ENCODE measurements at places on chromosomes 4 and X.

GRCh38 chrX:101051153-101051548 lies 760 bp downstream of the TRMT2B start:
- H3K27ac ChIP-seq, result peak overlapping the region; percentile 80
- no peaks in the 10 kb centered on the region for H3K36me3 ChIP-seq
- no peak for DNase-seq
- H3K4me3 ChIP-seq, result peak overlapping the region; percentile 87
- H3K27me3 ChIP-seq, result no peaks in the 10 kb centered on the region

- no peaks in the 10 kb centered on the region for H3K36me3 ChIP-seq
- H3K27me3 ChIP-seq, result peaks cover 39% of the 10 kb centered on the region
- H3K4me3 ChIP-seq, result no peak overlapping the region
- no peak overlapping the region for H3K27ac ChIP-seq
These were observed 38.4 kb upstream of the PDLIM3 start for GRCh38 chr4:185573651-185574199.

- no peaks in the 10 kb centered on the region for H3K36me3 ChIP-seq
- H3K27ac ChIP-seq, result no peak overlapping the region
- H3K27me3 ChIP-seq, result no peaks in the 10 kb centered on the region
- DNase-seq, result no peak
These were observed 81.1 kb downstream of the CT47B1 start for GRCh38 chrX:120794525-120794975.

- no peak overlapping the region for H3K27ac ChIP-seq
- peaks cover 7% of the 10 kb centered on the region for H3K4me1 ChIP-seq
- DNase-seq, result peak; percentile 64
- no peaks in the 10 kb centered on the region for H3K27me3 ChIP-seq
These were observed 4.3 kb upstream of the FGG start for GRCh38 chr4:154616731-154617130.

DNA sequence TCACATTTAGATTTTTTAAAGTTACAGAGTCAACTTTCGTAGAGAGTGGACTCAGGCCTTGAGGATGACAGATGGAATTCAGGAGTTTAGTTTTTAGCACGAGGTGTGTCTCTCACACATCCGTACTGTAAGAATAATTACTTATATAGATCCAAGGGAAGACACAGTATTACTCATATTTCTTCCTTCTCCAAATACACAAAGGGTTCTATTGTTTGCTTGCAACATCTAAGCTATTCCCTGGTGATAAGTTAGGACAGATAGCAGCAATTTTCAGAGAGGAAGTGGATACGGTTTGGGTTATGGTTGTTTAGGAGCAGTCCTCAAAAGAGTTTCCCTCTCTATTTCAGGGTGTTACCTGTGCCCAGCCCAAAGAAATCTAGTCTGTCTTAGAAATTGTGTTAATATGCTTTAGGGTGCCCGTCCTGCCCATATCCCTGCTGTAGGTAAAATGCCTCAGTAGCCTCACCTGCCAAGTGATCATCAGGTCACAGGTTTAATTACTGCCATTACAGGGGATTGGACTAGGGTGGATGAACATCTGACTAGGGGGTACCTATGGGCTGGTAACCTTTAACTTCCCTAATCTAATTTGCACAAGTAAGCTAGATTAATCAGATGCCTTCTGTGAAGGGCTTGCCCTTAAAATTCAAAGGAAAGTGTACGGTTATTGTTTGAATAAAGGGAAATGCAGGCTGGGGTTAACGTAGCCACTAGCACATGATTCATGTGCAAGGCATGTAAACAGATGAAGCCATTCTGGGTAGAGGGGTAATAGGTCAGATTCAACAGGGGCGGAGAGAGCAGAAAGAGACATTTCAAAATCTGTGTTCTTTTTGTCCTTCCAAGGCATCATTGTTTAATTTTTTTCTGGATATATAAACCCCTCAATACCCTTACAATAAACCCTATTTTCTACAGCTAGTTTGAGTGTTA lies 8.7 kb upstream of the PPP3CA start:
- no peaks in the 10 kb centered on the region for H3K27me3 ChIP-seq
- DNase-seq, result no peak
- H3K27ac ChIP-seq, result no peak overlapping the region
- H3K4me1 ChIP-seq, result no peaks in the 10 kb centered on the region
- H3K4me3 ChIP-seq, result no peak overlapping the region

- DNase-seq, result no peak
- no peaks in the 10 kb centered on the region for H3K36me3 ChIP-seq
- H3K27me3 ChIP-seq, result no peaks in the 10 kb centered on the region
- no peak overlapping the region for H3K4me3 ChIP-seq
- no peak overlapping the region for H3K27ac ChIP-seq
These were observed 468.9 kb downstream of the GRIA2 start for GRCh38 chr4:157689476-157689875.

DNA sequence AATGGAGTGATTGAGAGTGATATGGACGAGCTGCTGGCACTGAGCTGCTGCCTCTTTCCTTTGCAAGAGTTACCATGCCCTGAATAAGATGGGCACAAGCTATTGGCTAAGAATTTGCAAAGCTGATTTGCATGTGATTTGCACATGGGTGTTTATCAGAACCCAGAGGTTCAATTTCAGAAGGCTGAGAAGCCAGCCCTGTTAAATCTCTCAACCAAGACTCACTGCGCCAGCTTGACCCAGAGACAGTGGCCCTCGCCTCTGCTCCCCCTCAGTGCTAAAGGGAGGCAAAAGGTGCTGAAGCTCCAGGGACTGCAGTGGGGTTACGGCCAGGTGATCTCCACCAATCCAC lies 701 bp downstream of the ARHGAP4 start:
- no peak for DNase-seq
- peaks cover 25% of the 10 kb centered on the region for H3K36me3 ChIP-seq
- H3K27me3 ChIP-seq, result no peaks in the 10 kb centered on the region
- H3K4me1 ChIP-seq, result peaks cover 78% of the 10 kb centered on the region
- peak overlapping the region; percentile 43 for H3K4me3 ChIP-seq
- H3K27ac ChIP-seq, result no peak overlapping the region

DNA sequence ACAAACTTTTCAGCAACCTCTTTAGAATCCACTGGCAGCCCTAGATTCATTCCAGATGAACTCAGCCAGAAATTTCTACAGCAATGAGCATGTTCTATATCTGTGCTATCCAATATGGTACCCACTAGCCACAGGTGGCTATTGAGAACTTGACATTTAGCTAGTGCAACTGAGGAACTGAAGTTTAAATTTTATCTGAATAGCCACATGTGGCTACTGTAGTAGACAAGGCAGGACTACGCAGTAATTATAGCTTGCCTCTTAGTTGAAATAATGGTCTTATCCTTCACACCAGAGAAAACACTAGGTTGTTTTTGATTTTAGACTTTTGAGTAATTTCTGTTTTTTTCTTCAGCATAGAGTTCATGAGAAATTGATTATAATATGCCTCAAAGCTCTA lies 2.6 kb upstream of the TCEANC start:
- no peak for DNase-seq
- H3K27ac ChIP-seq, result no peak overlapping the region
- no peaks in the 10 kb centered on the region for H3K36me3 ChIP-seq
- H3K4me3 ChIP-seq, result no peak overlapping the region

DNA sequence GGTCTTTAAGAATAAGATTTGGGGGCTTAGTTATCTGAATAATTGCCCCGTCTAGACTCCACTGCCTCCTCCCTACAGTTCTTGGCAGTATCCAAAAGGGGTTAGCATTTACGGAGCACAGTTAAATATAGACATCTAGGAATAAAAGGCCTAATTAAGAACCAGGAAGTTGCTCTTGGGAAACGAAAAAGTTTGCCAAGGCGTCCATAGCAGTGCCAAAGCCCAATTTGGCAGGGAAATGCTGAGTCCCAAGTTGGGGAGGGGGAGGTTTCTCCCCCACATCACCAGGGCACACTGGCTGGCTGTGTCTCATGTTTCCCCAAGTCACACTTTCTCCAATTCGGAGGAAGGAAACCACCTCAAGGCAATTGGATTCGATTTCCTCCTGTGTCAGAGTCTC lies 338.7 kb downstream of the FBXW7 start:
- H3K27ac ChIP-seq, result no peak overlapping the region
- H3K4me1 ChIP-seq, result no peaks in the 10 kb centered on the region
- no peaks in the 10 kb centered on the region for H3K27me3 ChIP-seq
- no peak for DNase-seq
- H3K36me3 ChIP-seq, result no peaks in the 10 kb centered on the region

DNA sequence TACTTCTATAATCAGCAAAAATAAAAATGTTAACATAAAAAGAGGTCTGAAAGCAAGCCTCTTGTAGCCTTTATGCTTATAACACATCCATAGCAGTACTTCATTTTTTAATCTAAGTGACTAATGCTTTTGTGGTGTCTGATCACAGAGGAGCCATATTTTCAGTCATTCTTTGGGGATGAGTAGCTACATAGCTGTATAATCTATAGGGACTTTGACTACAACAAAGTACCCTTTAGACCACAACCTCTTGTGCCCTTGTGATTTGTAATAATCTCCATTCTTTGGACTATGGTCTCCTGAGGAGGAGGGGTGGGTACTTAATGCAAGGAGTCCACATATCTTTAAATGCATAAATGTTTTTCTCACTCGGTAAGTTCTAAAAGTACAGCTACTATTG lies 9.6 kb downstream of the DRP2 start:
- H3K36me3 ChIP-seq, result no peaks in the 10 kb centered on the region
- H3K27ac ChIP-seq, result no peak overlapping the region
- peaks cover 3% of the 10 kb centered on the region for H3K27me3 ChIP-seq
- H3K4me3 ChIP-seq, result no peak overlapping the region
- DNase-seq, result no peak

DNA sequence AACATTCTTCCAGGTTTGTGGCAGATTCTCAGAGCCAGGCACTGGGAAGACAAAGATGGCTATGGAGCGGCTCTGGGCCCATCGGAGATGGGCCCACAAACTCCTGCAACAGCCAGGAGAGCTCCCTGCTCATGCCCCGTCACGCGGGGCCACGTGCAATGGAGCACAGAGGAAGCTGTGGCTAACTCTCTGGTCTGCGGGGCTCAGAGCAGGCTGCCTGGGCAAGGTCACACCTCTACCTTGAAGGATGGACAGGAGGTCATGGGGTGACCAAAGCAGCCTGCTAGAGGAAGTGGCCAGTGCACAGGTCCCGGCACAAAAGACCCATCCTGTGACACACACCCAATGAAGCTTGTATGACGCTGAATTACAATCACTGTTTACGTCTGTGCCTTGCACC lies 45.2 kb downstream of the C4orf50 start:
- no peaks in the 10 kb centered on the region for H3K36me3 ChIP-seq
- DNase-seq, result no peak
- H3K27me3 ChIP-seq, result peaks cover 12% of the 10 kb centered on the region
- no peaks in the 10 kb centered on the region for H3K4me1 ChIP-seq
- H3K27ac ChIP-seq, result no peak overlapping the region
- H3K4me3 ChIP-seq, result no peak overlapping the region

DNA sequence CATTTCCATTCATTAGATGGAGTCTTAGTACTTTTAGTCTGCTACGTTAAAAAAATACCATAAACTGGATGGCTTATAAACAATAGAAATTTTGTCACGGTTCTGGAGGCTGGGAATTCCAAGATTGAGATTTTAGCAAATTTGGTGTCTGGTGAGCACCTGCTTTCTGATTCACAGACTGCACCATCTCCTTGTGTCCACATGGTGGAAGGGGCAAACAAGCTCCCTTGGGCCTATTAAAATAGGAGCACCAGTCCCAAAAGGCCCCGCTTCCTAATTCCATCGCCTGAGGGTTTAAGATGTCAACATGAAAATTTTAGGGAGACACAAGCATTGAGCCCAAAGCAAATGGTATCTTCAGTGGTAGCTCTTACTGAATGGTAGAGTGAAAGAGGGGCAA lies 120.5 kb upstream of the MAP9 start:
- no peaks in the 10 kb centered on the region for H3K27me3 ChIP-seq
- H3K4me3 ChIP-seq, result no peak overlapping the region
- no peak overlapping the region for H3K27ac ChIP-seq
- DNase-seq, result no peak

- H3K36me3 ChIP-seq, result no peaks in the 10 kb centered on the region
- no peaks in the 10 kb centered on the region for H3K4me1 ChIP-seq
- no peaks in the 10 kb centered on the region for H3K27me3 ChIP-seq
- DNase-seq, result peak; percentile 27
These were observed 49.0 kb downstream of the DDX3X start for GRCh38 chrX:41382714-41383645.

GRCh38 chr4:151809716-151810115 lies 48.9 kb upstream of the GATB start:
- no peak overlapping the region for H3K4me3 ChIP-seq
- no peaks in the 10 kb centered on the region for H3K36me3 ChIP-seq
- H3K27me3 ChIP-seq, result no peaks in the 10 kb centered on the region
- no peaks in the 10 kb centered on the region for H3K4me1 ChIP-seq

DNA sequence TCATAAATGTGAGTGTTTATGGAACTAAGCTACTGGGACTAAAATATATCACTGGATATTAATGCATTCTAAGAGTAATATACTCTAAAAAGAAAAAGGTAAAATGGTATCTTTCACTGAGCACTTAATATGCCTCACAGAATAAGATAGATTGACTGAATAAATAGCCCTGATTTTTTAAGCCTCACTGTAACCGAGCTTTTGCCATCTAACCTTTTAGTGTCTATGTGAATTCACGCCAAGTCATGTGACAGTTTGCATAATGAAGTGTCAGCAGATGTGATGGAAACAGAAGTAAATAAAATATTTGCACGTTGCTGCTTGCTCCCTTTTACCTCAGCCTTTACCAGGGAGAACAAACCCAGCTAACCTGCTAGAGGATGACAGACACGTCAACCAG lies 119.7 kb upstream of the NWD2 start:
- H3K4me1 ChIP-seq, result no peaks in the 10 kb centered on the region
- DNase-seq, result no peak
- no peak overlapping the region for H3K27ac ChIP-seq
- H3K27me3 ChIP-seq, result no peaks in the 10 kb centered on the region

GRCh38 chrX:109878236-109878635 lies 124.7 kb upstream of the TMEM164 start:
- H3K36me3 ChIP-seq, result no peaks in the 10 kb centered on the region
- H3K27me3 ChIP-seq, result no peaks in the 10 kb centered on the region
- H3K4me3 ChIP-seq, result no peak overlapping the region
- DNase-seq, result peak; percentile 22
- peaks cover 3% of the 10 kb centered on the region for H3K4me1 ChIP-seq

GRCh38 chrX:66046612-66047235 lies 6.8 kb upstream of the VSIG4 start:
- DNase-seq, result peak; percentile 86
- no peaks in the 10 kb centered on the region for H3K27me3 ChIP-seq
- no peaks in the 10 kb centered on the region for H3K36me3 ChIP-seq
- H3K27ac ChIP-seq, result no peak overlapping the region
- H3K4me1 ChIP-seq, result peaks cover 4% of the 10 kb centered on the region

GRCh38 chrX:13859724-13860123 lies 42.8 kb upstream of the GPM6B start:
- DNase-seq, result no peak
- H3K27ac ChIP-seq, result no peak overlapping the region
- no peaks in the 10 kb centered on the region for H3K4me1 ChIP-seq
- H3K4me3 ChIP-seq, result no peak overlapping the region
- H3K27me3 ChIP-seq, result no peaks in the 10 kb centered on the region

GRCh38 chrX:115533485-115533884 lies 27.5 kb upstream of the PLS3 start:
- no peaks in the 10 kb centered on the region for H3K27me3 ChIP-seq
- no peaks in the 10 kb centered on the region for H3K36me3 ChIP-seq
- no peak for DNase-seq
- no peaks in the 10 kb centered on the region for H3K4me1 ChIP-seq
